ENCODE measurements at places on chromosomes 1 and 21.

DNA sequence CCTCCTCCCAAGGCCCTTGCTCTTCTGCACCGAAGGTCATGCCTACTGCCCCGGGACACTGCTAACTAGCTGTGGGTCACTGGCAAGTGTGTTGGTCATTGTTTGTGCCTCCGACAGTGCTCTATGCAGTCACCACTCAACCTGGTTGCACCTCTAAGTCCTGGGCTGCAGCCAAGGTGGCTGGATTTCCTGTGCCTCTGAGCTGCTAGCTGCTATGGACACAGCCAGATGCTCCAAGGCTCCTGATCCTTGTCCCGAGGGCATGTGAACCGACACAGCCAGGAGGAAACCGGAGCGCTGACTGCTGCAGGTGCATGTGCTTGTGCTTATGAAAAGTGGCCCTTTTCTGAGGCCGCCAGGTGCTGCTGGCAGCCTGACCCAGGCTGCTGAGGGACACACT lies 14.7 kb upstream of the SPOCD1 start:
- DNase-seq: no peak

DNA sequence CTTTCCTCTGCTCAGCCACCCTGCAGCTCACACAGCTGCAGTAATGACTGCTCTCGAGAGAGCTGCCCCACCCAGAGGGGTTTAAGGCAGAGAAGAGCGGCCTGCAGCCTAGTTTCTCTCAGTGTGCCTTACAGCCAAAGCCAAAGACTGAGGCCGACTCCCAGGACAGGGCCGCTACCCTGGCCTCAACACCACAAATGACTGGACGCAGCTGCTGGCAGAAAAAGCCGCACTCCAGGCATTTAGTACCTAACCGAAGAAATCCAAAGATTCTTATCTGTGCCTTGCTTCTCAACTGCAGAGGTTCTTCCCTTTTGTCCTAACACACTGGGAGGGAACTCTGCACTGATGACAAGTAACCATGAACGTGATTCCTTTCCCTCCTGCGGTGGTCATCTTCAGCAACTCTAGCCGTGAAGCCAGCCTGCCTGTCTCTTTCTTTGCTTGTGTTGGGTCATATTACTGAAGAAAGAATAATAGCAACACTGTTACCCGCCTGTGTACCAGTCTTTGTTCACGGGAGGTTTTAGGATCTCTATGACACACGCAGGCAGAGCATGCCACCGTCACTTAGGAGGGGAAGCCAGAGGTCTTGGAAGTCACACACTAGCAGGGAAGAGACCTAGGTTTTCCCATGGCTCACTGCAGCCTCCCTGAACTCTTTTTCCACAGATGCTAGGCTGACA lies 202.7 kb downstream of the RHOU start:
- DNase-seq: no peak

- DNase-seq: no peak
These were observed 11.5 kb downstream of the SH3BGRL3 start for GRCh38 chr1:26291433-26291832.

DNA sequence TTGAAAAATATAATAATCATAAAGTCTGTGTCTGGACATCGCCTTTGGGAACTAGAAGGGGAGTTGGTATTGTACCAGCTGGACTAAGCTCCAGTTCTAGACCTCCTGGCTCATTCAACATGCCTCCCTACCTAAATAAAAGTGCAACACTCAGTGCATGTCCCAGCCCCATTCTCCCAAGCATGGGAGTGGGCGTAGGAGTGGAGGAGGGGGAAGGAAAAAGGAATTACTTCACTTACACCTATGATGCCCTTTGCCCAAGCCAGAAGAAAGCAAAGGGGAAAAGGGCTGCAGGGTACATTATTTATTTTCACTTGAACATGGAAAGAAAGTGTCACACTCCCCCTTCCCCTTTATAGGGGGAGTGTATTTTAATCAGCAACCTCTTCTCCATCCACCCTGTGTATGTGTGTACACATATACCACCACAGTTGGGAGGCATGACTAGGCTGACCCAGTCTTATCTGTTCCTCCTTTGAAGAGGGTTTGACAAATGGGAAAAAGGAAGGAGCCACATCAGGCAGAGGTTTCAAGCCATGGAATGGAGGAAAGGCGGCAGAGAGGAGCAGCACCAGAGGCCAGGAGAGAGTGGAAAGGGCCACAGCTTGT lies 3.2 kb downstream of the NIT1 start:
- DNase-seq: no peak

DNA sequence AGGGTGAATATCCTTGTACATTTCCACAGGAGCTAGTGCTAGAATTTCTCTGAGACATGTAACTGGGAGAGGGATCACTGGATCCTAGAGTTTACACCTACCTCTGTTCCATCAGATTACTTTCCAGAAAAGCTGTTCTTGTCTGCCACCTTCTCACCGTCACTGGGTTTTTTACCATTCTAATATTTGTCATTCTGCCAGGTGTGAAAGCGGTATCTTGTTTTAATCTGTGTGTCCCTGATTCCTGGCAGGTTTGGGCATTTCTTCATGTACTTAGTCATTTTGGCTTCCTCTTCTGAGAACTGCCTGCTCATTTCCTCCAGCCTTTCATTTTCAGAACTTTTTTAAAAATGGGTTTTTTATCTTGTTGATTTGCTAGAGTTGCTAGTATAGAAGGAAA lies 5.1 kb downstream of the PMF1 start:
- no peak for DNase-seq

- DNase-seq: no peak
These were observed at the start of gene BLACAT1 for GRCh38 chr1:205455581-205456382. TSS of gene BLACAT1 (minus strand) at chr1:205456045.

- DNase-seq: no peak
These were observed 5.5 kb upstream of the PADI1 start for GRCh38 chr1:17199267-17200044.

DNA sequence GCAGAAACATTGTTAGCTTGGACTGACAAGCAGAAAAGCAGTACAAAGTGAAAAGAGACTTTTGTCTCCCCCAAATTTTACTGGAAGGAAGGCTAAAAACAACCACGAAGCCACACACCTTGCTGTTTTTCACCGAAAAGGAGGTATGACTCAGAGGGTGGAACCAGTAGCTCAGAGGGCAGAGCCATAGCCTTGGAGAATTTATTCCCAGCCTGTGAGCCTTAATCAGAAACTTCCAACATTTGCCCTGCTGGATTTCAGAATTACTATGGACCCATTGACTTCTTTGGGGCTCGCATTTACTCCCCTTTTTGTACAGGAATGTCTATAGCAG lies 32.0 kb downstream of the RPS6KC1 start:
- DNase-seq: no peak

DNA sequence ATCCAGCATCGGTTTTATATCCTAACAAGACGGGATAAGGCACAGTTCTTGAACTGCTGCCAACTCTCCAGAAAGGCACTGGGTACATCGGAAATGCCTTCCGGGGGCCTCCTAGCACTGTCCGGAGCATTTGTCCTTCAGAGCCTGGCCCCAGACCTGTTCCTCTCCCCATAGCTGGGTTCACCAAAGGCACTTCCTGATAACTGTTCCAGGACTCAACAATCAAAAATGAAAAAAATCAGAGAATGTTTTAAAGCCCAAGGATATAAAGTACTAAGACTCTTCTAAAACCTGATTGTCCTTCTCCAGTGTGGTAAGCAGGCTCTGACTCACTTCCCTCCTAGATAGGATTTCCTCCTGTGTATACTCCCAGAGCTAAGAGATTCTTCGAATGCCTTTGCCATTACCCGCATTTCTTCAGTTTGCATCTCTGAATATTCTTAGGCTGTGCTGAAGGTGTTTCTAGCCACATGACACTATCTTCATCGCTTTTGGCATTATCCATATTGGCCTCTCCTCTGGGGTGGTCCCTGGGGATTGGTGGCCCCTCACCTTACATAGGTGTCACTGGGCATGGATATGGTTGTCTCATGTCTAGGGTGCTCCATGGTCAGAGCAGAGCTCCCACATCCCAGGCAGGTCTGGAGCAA lies 112.9 kb downstream of the ZBTB18 start:
- no peak for DNase-seq

DNA sequence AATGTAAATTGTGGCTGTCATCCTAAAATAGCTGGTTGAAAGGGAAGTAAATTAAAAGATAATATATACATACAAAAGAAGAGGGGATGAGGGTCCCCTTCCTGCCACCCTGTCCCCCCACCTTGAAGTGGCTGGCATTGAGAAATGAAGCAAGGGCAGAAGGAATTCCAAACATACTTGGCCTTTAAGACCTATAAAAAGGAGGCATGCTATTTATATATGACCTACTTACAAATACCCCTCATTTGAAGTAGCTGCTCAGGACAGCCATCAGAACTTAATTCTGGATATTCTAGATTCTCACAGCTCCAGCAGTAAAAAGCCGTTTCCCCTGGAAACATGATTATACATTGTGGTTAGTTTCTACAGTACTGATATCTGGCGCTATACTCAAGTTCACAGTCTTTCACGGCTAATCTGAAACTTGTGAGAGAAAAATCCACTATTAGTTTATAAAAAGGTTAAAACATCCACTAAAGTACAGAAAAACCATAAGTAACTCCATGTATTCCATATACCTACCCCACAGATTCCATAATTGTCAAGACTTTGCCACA lies 9.6 kb upstream of the MAP10 start:
- DNase-seq: no peak

All from stimulated activated CD8-positive, alpha-beta memory T cell treated with anti-CD3 and anti-CD28 coated beads, Interleukin-4, amount 100 ng/mL, for 1 hour (primary cell).